ENCODE measurements at places on chromosomes 5 and 9. TPM values are rescaled to one million over a fixed set of nuclear protein-coding genes. Genes with fewer than 3 reads are reported as not detected.

The SLC36A3 gene
- total RNA-seq, result not detected

- no peaks in the 10 kb centered on the region for H3K4me1 ChIP-seq
- H3K27ac ChIP-seq, result no peak overlapping the region
- DNase-seq, result no peak
- no peaks in the 10 kb centered on the region for H3K36me3 ChIP-seq
- H3K4me3 ChIP-seq, result no peak overlapping the region
These were observed 107.4 kb downstream of the JAKMIP2 start for GRCh38 chr5:147675168-147675567.

GRCh38 chr9:757246-757881 is 84.1 kb upstream of the DMRT1 start:
- peaks cover 8% of the 10 kb centered on the region for H3K4me1 ChIP-seq
- H3K36me3 ChIP-seq, result no peaks in the 10 kb centered on the region
- no peak overlapping the region for H3K4me3 ChIP-seq
- peak; percentile 24 for DNase-seq
- no peak overlapping the region for H3K27ac ChIP-seq

- no peak overlapping the region for H3K27ac ChIP-seq
- H3K4me3 ChIP-seq, result no peak overlapping the region
- no peaks in the 10 kb centered on the region for H3K27me3 ChIP-seq
- no peaks in the 10 kb centered on the region for H3K4me1 ChIP-seq
- DNase-seq, result no peak
These were observed 245.7 kb upstream of the IRX1 start for GRCh38 chr5:3349704-3350565.

The NEUROG1 gene
- total RNA-seq, result not detected

Measured in HCT116 (cell line).